Stimulated activated CD4-positive, alpha-beta T cell treated with anti-CD3 and anti-CD28 coated beads, Interleukin-1b, Interleukin-23, amount 100 ng/mL, for 24 hours (primary cell): ENCODE measurements at places on chromosomes 1 and 21.
A peak's percentile ranks its signal among the peaks of the same experiment; 100 is the strongest.

DNA sequence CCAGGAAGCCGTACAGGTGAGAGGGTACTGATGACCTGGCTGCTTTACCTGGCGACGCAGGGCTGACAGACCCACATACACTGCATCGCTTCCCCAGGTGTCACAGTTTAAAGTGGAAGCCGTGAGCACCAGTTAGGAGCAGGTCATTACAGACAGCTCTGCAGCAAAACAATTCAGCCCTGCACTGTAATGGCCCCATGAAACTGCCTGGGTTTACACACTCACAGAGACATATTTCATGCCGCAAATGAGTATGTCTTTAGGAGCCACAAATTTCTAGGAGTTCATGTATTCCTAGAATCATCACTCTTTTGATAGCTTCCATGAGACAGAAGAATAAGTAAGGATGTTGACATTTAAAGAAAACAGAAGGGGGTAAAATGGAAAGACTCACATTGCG is 723.1 kb downstream of the MATN1 start:
- DNase-seq, result no peak

- DNase-seq, result peak; percentile 26
Measured at GRCh38 chr21:37073417-37074196, 553 bp downstream of the TTC3 start.

DNA sequence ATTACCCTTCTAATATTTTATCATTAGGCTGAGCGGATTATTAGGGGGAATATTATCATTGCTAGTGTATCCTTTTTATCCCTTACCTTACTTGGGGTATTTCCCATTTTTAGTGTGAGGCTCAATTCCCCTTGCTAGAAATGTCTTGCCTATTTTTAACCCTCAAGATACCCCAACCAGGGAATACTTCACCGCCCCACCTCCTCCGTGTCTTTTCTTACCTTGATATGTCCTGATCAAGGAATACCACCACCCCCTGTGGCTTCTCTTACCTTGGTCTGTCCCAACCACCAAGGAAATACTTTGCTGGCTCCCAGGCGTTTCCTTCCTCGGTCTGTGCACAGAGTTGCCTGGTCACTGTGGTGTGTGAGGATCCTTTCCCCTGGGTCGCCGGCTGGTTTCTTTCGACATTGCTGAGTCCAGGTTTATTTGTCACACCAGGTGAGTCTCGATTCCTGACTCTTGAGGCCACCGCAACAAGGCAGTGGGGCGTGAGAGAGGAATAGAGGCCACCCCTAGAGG is 57.8 kb downstream of the SERINC2 start:
- no peak for DNase-seq

GRCh38 chr1:179228783-179229213 is 679 bp downstream of the ABL2 start:
- DNase-seq, result peak; percentile 3

DNA sequence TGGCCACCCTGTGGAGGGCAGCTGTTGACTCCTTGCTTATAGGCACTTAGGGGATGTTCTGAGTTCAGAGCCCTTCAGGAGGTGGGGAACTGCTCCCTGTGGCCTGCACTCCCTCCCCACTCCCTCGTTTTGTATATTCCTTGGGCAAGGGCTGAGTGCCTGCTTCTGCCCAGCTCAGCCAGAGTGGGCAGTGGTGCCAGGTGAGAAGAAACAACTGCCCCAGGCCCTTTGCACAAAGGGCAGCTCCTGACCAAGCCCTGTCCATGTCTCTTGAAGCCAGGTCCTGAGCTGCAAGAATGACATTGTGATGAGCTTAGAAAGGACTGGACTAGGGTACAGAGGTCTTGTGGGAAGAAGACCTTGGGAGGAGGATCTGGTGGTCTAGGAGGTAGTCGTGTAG is 2.2 kb downstream of the AGTRAP start:
- no peak for DNase-seq

DNA sequence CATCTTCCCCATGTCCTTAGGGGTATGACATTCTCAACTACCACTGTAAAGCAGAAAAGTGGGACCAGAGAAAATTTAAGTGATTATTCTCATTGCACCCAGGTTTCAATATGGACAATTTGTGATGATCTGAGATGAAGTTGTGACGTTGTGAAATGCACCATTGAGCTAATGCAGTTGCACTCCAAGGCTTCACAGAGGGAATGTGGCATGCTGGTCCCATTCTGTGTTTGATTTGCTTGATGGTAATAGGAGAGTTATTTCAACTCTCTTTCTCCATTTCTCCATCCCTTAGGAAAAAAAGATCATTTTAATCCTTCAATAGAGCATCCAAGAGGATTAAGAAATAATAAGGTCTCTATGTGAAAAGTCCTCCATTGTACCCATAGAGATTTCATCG is 136.6 kb downstream of the SLC30A10 start:
- DNase-seq, result no peak

GRCh38 chr1:93042187-93043056 is 36.7 kb upstream of the MTF2 start:
- no peak for DNase-seq

GRCh38 chr1:112457241-112457640 is 51.5 kb upstream of the WNT2B start:
- DNase-seq, result no peak

GRCh38 chr1:15177710-15178166 is 24.2 kb downstream of the TMEM51 start:
- DNase-seq, result no peak

DNA sequence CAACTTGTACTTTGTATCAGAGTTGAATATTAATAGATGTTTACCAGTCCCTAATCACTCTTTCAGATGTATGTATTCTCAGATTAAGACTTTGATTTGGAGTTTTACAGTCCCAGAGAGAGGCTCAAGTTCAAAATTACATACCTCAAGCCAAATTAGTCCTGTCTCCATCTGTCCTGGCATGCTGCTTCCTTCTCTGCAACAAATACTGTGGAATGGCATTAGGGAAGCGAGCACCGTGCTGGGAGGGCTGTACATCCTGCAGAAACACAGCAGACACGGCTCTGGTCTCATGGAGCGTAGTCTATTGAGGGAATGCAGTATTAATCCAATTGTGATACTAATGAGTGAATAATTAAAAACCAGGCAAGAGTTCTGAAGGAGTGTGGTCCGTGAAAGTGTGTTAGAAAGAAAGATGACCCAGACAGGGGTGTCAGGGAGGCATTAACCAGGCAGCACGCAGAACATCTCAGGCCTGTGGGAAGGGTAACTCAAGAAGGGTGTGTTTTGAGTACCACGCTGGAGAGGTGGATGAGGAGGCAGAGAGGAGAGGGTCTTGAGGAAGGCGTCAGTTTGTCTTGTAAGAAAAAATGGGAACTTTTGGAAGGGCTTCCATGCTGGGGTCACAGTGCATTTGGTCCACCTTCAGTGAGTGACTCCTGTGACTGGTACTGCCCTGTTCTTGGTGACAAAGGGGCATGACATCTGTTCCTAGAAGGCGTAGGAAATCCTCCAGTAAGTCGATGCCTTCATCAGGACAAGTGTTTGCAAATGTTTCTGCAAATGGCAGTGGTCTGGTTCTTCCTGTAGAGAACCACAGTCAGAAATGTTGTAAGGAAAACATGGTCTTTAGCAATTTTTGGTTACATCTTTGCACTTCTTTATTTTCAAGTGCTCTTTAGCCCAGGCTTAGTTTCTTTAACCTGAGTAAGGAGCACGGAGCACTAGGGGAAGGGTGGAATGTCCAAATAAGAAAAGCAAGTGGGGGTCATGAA is 1.6 kb downstream of the RAB4A start:
- no peak for DNase-seq

DNA sequence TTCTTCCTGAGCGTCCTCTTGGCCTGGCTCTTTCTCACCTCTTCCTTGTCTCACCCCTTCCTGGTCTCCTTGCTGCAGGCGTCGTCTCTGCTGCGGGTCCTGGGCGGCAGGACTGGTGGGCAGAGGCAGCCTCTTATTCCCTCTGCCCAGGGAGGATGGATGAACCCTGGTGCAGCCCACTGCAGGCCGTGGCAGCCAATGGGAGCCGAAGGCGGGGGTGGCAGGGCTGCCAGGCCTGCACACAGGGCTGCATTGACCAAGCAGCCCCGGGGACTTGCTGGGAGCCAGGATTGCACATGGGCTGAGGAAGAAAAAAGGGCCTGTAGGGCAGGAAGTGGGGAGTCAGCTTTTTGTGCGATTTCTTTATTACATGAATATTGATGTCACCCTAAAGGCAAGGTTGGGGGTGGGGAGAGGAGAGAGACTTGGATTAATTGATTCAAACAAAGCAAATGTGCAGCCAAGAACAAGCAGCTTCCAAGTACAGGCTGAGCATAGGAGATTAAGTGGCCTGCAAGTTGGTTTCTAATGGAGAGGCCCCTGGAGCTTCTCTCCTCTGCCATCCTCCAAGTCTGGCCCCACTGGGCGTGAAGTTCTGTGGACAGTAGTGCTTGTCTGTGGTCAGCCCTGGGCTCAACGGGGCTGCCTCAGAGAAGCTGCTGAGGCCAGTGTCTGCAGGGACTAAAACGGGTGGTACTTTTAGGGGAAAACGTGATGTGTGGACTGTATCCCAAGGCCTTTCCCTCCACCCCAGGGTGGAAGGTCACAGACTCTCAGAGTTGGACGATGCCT is at the start of gene S100B:
S100B (minus strand) TSS at position 108 of the 792 bp plus-strand sequence. CDS start 2,667 bp downstream, outside the sequence.
- DNase-seq, result no peak

- no peak for DNase-seq
Measured at GRCh38 chr1:16126743-16127515, 28.9 kb downstream of the EPHA2 start.

DNA sequence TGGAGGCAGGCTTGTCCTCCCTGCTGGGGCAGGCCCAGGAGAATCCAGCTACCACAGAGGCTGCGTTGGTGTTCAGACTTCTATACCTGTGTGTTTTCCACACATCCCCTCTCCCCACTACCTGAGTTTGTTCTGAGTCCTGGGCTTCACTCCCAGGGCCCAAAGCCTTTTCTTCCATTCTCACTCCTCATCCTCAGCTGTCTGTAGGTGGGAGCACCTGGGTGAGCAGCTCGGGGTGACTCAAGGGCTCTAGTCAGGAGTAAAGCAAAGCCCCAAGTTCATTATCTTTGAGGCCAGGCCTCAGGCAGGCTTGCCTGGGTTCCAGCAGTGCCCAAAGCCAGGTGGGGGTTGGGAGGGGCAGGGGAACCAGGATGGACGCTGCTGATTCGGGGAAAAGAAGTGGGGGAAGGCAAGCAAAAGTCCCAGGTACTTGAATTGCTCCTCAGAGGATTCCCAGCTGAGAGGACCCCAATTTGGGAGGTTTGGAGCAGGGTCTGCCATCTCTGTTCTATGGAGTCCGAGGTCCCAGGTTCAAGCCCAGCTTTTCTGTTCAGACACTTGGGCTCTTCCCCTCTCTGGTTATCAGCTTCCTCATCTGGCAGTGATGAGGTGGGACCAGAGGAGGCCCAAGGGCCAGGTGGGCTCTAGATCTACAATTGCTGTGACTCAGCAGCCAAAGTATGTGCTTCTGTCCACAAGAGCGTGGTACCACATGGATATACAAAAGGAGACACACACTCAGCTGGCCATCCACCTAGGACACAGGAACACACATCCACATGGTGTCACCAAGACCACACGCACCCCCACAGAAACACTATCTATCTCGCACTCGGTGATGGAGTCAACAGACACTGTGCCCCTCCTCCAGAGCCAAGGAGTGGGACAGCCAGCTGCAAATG is 5.8 kb upstream of the PTPN7 start:
- DNase-seq, result no peak

DNA sequence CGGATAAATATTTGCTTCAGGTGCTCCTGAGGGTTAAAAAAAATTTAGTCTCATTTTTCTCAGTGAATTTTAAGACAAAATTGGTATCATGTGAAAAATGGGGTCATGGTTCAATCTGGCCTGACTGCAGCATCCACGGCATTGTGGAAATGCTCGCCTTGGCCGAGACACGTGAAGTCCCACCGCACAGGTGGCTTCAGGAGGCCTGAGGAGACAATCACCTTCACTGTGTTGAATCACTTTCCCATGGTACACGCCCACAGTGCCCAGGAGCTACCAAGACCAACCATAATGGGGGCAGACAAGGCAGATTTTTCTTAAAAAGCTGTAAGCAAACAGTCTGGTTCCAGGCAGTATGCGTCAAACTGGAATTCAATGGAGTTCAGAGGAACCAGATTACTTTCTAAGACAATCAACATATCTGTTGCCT is 11.0 kb upstream of the CPLANE2 start:
- no peak for DNase-seq

DNA sequence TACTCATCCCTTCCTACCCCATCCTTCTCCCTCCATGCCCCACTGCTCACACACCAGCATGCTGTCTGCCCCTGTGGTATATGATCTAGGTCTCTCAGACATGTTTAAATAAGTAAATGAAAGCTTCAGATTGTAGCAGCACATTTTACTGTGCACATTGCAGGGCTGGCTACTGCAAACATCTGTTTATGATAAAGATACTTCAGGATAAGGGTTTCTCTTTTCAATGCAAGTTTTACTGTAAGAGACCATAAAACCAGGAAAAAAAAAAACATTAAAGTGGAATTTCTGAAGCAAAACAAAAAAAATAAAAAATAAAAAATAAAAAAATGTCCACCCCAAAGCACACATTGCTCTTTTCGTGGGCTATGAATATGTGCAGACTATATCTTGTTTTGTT is 184.4 kb downstream of the USH2A start:
- no peak for DNase-seq

DNA sequence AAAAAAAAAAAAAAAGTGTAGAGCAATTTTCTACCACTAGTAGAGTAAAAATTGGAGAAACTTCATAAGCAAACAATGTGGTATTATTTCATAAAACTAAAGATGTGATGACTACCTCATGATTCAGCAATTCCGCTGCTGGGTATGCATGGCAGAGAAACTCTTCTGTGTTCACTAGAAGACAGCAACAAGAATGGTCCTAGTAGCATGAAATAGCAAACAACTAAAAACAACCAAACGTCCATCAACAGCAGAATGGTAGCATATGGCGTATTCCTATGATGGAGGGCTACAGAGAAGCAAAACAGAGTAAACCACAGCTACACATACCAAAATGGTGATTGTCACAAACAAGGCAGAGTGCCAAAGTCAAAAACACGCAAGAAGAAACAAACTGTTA is 18.9 kb downstream of the HTR1D start:
- DNase-seq, result no peak

DNA sequence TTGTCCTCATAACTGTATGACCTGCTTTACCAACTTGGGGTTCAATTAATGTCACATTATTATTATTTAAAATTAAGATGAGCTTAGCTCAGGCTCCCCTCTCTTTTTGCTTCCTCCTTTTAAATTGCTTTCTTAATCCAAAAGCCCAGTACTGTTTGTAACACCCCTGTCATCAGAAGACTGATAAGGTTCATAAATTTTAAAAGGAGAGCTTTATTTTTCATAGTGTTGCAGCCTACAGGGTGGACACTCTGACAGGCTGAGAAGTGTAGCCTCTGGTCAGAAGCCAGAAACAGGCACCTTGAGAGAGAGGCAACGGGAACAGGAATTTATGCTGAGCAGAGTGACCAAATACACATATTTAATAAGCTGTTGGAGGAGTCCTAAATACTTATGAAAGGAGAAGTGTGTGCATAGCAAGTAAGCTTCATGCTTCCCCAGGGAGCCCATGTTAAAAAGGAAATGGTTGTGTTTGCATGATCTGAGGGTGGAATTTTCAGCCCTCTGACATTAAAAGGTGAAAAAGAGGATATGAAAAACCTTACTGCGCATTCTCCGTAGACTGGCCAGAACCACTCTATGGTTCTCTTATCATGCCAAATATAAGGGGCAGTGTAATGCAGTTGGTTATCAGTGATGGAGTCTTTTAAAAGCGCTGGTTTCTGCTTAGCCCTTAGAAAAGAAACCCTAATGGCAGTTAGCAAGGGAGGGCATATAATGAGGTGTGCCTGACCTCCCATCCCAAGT is 30.5 kb upstream of the FGGY start:
- no peak for DNase-seq
